ENCODE measurements at places on chromosomes 16 and 17.

DNA sequence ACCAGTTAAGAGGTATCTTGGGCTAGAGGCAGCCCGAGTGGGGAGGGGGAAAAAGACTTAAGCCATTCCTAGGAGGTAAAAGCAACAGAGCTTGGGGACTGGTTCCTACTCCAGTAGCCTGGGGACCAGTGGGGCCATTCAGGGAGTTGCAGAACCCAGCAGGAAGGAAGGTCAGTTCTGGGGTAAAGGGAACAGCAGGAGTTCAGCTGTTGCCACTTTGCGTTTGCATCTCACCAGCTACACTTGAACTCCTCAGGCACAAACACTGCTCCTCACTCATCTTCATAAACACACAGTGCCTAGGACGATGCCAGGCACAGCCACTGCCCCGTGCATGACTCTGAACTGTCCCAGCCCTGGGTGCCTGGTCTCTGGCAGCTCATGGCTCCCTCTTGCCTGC, 4.0 kb downstream of the HAP1 start:
- peaks cover 3% of the 10 kb centered on the region for H3K4me1 ChIP-seq
- no peak for DNase-seq
- no peak overlapping the region for H3K27ac ChIP-seq
- no peaks in the 10 kb centered on the region for H3K36me3 ChIP-seq
- peaks cover 30% of the 10 kb centered on the region for H3K27me3 ChIP-seq
- no peak overlapping the region for H3K4me3 ChIP-seq

GRCh38 chr16:72072514-72073342, 9.7 kb downstream of the HPR start:
- H3K27me3 ChIP-seq, result no peaks in the 10 kb centered on the region
- H3K4me3 ChIP-seq, result no peak overlapping the region
- no peaks in the 10 kb centered on the region for H3K4me1 ChIP-seq
- no peaks in the 10 kb centered on the region for H3K36me3 ChIP-seq
- no peak for DNase-seq

- H3K27ac ChIP-seq, result peak overlapping the region; percentile 51
- peaks cover 74% of the 10 kb centered on the region for H3K4me1 ChIP-seq
- peaks cover 27% of the 10 kb centered on the region for H3K36me3 ChIP-seq
Observed at GRCh38 chr17:21037117-21037803, 5.6 kb downstream of the USP22 start.

- no peaks in the 10 kb centered on the region for H3K4me1 ChIP-seq
- H3K4me3 ChIP-seq, result no peak overlapping the region
- no peak overlapping the region for H3K27ac ChIP-seq
Observed at GRCh38 chr17:2736956-2737355, 12.5 kb downstream of the CCDC92B start.

DNA sequence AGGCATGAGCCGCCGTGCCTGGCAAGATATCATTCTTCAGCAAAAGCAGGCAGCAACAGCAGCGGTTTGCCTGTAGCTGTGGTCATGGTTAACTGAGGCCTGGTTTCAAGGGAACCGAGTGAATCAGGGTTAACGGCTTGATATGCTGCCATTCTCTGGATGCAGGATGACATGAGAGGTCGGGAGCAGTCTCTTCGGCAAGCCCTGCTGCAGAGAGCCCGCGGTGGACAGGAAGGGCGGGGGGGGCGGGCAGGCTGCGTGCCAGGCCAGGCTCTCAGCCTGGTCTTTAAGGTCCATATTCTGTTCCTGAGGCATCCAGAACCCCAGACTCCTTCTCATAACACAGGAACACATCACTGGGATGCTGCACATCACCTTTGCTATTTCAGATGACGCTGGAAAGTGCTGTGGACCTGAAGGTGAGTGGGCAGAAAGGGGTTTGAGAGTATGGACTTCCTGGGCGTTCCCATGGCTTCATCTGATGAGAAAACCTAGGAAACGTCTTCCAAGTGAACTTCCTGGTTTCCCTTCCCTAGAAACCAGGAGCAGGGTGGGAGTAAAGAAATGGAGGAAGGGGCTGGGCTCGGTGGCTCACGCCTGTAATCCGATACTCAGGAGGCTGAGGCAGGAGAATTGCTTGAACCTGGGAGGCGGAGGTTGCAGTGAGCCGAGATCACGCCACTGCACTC, 165.6 kb upstream of the RPH3AL start:
- H3K4me1 ChIP-seq, result no peaks in the 10 kb centered on the region
- H3K27me3 ChIP-seq, result no peaks in the 10 kb centered on the region
- peaks cover 7% of the 10 kb centered on the region for H3K36me3 ChIP-seq
- H3K4me3 ChIP-seq, result no peak overlapping the region
- H3K27ac ChIP-seq, result no peak overlapping the region
- DNase-seq, result no peak

- H3K4me1 ChIP-seq, result peaks cover 7% of the 10 kb centered on the region
- H3K36me3 ChIP-seq, result peaks cover 21% of the 10 kb centered on the region
- no peak overlapping the region for H3K27ac ChIP-seq
- no peak overlapping the region for H3K4me3 ChIP-seq
Observed at GRCh38 chr16:68041783-68042182, 18.7 kb downstream of the DUS2 start.

DNA sequence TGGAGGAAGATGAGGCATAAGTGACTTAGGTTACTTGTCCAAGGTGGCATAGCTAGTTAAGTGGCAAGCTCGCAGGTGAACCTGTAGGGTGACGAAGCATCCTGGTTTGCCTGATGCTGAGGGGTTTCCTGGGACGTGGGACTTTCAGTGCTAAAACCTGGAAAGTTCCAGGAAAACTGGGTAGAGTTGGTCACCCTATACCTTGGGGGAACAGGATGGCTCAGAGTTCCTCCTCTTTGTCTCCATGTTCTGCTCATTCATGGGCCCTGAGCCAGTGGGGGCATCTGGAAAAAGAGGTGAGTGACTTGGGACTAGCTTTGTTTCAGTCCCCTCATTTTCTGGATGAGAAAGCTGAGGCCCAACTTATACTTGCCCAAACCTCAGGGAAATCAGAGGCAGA, 268.0 kb upstream of the N4BP1 start:
- no peak overlapping the region for H3K27ac ChIP-seq
- no peak overlapping the region for H3K4me3 ChIP-seq
- no peaks in the 10 kb centered on the region for H3K27me3 ChIP-seq
- H3K36me3 ChIP-seq, result no peaks in the 10 kb centered on the region
- H3K4me1 ChIP-seq, result no peaks in the 10 kb centered on the region

GRCh38 chr16:79714440-79714839, 113.9 kb upstream of the MAF start:
- H3K27ac ChIP-seq, result no peak overlapping the region
- no peak for DNase-seq
- no peaks in the 10 kb centered on the region for H3K36me3 ChIP-seq
- H3K4me3 ChIP-seq, result no peak overlapping the region
- peaks cover 4% of the 10 kb centered on the region for H3K4me1 ChIP-seq
- H3K27me3 ChIP-seq, result peaks cover 13% of the 10 kb centered on the region

DNA sequence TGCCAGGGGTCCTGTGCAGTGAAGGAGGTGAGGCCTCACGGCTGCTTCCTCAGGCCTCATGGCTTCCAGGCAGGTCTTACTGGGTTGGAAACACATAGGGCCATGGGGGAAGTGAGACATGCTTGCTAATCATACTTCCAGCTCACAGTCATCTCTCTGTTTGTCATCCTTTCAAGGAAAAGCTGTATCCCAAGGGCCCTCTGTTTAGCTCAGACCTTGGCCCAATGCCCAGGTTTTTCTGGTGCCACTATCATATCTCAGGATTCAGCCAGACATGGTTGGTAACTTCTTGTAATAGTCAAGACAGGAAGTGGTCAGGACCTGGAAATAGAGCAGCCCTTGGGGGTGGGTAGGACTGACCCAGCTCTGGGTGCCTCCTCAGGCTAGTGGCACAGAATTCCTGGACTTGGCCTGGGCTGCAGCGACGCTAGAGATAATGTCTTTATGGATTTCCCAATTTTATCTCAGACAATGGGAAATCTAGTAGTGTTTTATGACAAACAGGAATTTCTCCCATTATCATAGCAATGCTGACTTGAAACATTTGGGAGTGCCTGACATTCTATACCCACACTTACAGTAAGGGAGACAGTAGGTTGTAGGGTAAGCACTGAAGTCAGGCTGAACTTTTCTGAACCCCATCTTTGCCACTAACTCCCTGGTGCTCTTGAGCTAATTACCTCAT, 13.5 kb upstream of the ITGB3 start:
- H3K4me1 ChIP-seq, result no peaks in the 10 kb centered on the region
- H3K27ac ChIP-seq, result no peak overlapping the region
- DNase-seq, result no peak
- H3K4me3 ChIP-seq, result no peak overlapping the region

DNA sequence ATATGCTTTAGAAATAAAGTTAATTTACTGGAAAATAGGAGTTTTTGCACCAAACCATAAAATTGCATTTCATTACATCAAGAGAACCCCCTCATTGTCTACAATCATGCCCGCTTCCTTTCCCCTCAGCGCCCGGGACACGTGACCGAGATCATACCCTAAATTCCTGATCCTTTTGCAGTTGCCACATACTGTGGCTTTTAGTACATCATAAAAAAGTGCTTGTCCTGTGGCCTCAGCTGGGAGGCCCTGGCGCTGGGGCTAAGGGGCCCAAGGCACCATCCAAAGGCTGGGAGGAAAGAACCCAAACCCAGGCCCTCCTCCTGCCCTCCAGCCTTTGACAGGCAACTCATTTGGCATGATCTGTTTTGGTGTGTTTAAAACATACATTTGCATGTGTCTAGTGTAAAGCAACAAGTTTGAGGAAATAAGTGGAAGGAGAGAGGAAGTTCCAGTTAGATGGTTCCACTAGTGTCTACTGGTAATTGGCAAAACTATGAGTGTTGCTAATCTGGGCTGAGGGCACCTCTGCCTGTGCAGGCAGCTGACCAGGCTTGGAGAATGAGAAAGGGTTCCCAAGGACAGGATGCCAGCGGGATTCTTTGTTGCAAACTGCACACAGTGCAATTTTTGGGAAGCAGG, 6.0 kb downstream of the CDK5R1 start:
- H3K36me3 ChIP-seq, result peaks cover 41% of the 10 kb centered on the region
- H3K27me3 ChIP-seq, result no peaks in the 10 kb centered on the region
- DNase-seq, result no peak
- H3K4me1 ChIP-seq, result peaks cover 61% of the 10 kb centered on the region

DNA sequence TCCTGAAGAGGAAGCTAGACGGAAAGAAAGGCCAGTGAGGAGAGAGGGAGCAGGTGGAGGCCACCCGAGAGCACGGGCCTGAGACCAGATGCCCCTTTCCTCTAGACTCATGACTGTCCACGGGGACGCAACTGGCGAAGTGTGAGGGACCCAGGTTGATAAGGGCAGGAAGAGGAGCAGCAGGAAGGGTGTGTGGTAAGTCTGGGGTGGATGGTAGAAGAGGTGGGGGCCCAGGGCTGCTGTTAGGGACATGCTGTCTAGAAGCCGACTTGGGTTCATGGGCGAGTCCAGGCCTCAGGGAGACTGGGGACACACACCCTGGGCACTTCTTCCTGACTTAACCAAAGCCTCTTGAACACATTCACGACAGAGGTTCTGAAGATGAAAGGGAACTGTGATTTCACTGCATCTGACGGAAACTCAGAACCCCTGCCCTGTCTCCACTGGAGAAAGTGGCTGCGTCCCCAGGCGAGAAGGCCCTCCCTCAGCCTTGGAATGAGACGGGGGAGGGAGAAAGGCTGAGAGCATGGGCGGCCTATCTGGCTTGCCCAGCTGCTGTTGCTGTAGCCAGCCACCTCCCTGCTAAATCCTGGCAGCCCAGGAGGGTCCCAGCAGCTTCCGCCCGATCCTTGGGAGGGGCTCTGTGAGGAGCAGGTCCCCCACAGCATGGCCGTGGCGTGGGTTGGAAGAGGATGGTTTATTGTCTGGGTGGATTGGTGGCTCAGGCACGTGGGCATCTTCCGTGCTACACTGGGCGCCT, 6.0 kb downstream of the HIC1 start:
- H3K4me1 ChIP-seq, result peaks cover 2% of the 10 kb centered on the region
- H3K36me3 ChIP-seq, result peaks cover 52% of the 10 kb centered on the region
- DNase-seq, result no peak
- peaks cover 4% of the 10 kb centered on the region for H3K27me3 ChIP-seq
- H3K27ac ChIP-seq, result no peak overlapping the region
- no peak overlapping the region for H3K4me3 ChIP-seq

DNA sequence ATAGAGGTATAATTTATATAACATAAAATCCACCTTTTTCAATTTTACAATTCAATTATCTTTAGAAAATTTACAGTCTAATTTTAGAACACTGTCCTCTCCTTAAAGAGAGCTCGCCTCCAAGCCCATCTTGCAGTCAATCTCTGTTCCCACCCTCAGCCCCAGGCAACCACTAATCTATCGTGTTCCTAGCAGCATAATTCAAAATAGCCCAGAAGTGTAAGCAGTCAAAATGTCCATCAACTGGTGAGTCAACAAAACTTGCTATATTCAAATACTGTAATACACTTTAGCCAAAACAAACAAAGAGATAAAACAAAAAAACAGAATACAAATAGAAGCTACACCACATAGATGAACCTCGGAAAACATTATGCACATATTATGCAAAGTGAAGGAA, 1006.8 kb upstream of the EEF2KMT start:
- no peaks in the 10 kb centered on the region for H3K27me3 ChIP-seq
- DNase-seq, result no peak
- H3K4me3 ChIP-seq, result no peak overlapping the region
- no peak overlapping the region for H3K27ac ChIP-seq
- H3K36me3 ChIP-seq, result no peaks in the 10 kb centered on the region

GRCh38 chr17:38418693-38419507, 9.4 kb upstream of the ARHGAP23 start:
- peaks cover 49% of the 10 kb centered on the region for H3K27me3 ChIP-seq
- no peak for DNase-seq
- H3K4me1 ChIP-seq, result peaks cover 16% of the 10 kb centered on the region

DNA sequence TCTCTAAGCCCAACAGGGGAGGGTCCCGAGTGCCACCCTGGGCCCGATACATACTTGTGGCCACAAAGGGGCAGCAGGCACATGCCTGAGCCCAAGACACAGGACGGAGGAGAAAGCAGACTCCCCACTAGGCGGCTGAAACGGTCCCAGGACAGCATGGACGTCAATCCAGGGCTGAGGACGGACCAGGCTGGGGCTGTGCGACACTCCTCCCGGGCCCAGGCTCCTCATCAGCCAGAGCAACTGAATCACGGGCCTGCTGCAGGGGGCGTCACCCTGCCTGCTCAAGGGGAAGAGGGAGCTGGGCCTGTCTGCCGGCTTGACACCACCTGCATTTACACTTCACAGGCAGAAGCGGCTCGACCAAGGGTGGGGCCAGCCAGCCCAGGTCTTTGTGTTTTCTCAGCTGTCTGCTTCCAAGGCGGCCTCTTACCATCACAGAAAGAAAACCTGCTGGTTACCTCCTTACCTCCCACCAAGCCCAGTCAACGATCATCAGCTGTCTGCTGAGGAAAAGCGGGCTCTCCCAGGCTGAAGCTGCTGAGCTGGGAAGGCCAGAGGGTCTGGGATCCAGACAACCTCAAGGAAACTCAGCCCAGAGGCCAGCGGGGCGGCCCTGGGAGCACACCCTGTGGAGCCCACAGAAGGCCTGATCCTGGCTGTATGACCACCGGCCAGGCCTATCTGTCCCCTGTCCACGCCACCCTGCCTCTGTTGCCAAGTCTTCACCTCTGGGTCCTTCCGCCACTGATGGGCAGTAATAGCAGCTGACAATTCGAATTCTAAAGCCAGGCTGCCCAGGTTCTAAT, 26.4 kb downstream of the KIFC3 start:
- H3K27ac ChIP-seq, result no peak overlapping the region
- peaks cover 2% of the 10 kb centered on the region for H3K4me1 ChIP-seq
- DNase-seq, result no peak
- H3K27me3 ChIP-seq, result no peaks in the 10 kb centered on the region
